Astrocyte (in vitro differentiated cells and primary cell): ENCODE measurements at places on chromosomes 12 and 14.

DNA sequence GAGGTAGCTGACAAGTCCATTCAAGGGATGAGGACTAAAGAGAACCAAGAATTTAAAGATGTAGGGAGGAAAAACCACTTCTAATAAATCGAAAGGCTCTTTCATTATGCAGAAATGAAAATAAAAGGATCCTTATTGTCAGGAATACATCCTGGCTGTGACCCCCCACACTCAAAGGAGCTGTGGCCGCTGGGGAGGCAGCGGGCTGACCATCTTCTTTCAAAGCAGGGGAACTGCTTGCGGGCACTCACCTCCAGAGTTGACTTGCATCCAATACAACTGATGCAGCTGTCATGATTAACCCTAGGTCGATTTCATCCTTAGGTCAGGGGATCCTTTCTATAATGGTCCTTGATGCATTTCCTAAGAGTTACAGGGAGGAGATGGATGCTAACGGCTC lies 35.3 kb downstream of the TRAFD1 start:
- DNase-seq = no peak

GRCh38 chr12:21962236-21962635 lies 21.0 kb upstream of the ABCC9 start:
- peak; percentile 39 for DNase-seq

GRCh38 chr12:118773956-118774723 lies 207.2 kb upstream of the SRRM4 start:
- DNase-seq = no peak

- DNase-seq = no peak
Observed at GRCh38 chr14:93212432-93212831, 5.4 kb downstream of the UBR7 start.

DNA sequence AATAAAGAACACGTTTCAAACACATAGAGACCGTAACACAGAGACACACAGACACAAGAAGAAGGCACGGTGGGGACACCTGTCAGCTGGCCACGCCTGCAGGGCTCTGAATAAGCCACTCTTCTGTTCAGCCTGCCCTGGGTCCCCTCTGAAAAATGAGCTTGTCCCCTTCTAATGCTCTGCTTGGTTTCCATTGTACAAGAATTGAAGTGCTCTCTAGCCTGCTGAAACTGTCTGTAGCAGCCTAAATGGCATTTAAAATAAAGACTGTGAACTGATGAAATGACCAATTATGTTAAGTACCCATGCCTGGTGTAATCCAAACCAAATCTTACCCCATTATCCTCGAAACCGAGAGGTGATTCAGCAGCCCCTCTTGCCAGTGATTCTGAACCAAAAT lies 139.8 kb downstream of the FOXN3 start:
- DNase-seq = no peak

DNA sequence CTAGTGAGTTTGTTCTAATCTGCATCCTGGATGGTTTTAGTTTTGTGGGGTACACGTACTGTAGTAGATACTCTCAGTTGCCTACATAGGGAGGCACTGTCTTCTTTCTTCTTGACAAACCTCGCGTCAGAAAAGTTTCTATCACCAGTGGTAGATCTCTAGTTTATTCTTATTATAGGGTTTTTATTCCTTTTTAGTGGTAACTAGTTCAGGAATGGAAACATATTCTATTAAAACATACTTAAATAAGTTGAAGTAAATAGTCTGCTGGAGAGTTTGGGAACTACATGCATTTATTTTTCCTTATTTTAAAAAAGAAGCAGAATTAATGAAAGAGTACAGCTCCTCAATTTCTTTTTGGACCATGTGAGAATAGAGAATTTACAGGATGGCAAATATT lies 33.6 kb upstream of the OR9K2 start:
- no peak for DNase-seq

- no peak for DNase-seq
Observed at GRCh38 chr12:3310271-3311026, 180.6 kb upstream of the PRMT8 start.

GRCh38 chr14:88463318-88463717 lies 77.9 kb downstream of the SPATA7 start:
- no peak for DNase-seq

DNA sequence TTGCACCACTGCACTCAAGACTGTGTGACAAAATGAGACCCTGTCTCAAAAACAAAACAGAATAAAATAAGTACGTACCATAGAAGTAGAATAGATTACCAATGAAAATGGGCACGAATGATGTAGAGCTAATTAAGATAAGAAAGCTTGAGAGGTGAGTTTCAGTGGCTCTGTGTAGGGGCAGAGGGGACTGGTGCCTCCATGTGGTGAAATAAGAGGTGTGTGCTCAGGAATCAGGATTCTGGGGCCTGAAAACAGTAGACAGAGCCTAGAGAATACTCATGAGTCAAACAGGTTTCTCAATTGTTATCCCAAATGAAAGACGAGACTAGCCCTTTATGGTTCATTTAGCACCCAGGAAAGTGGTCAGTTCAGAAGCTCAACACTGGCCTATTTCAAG lies 1145.1 kb downstream of the FLRT2 start:
- no peak for DNase-seq
